ENCODE measurements at places on chromosomes 12 and 14.

DNA sequence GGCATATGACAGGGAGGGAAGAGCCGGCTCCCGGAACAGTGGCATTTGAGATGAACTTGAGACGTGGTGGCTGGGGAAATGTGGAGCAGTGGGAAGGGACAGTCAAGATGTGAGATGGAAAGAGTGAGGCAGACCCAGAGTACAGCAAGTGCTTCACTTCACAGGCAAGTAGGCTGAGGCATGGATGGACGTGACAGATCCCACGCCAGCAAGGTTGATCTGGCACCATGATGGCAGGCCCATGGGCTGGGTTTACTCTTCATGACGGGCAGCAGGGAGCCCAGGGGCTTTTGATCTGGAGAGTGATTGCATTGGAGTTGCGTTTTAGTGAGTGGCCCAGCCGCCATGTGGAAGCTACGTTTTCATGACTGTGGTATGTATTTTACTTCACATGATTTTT lies 17.9 kb upstream of the EML1 start:
- no peak for DNase-seq

DNA sequence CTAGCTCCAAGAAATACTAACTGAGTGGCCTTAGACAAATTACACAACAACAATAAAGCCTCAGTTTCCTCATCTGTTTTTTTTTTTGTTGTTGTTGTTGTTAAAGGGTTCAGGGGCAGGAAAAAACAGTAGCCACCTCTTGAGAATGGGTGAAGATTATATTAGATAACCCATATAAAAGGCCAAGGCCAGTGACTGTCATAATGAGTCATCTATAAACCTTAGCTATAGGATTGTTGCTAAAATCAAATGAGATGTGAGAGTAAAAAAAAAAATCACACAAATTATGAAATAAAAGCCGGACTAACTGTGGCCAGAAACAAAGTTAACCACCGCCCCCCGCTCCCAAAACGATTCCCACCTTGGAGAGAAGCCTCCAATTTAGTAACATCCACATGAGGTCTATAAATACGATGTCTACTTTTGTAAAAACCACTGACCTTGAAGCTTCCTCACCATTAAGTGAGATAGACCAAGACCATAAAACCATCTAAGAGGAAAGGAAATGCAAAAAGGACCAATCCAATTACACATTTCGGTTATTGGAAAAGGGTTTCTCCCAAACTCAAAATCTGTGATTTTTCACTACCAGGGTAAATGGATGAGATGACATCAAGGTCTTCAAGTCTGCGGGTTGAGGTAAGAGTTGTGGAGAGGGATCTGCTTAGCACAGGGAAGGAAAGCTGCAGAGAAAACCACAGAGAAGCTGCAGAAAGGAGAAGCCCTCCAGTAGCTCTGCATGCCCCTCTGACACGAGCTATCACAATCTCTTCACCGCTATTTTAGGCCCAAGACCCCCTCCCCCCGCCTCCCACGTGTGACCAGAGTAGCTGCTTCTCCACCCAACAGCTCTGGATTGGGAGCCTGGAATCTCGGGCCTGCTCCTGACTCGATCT lies 1.0 kb downstream of the NAA25 start:
- no peak for DNase-seq

DNA sequence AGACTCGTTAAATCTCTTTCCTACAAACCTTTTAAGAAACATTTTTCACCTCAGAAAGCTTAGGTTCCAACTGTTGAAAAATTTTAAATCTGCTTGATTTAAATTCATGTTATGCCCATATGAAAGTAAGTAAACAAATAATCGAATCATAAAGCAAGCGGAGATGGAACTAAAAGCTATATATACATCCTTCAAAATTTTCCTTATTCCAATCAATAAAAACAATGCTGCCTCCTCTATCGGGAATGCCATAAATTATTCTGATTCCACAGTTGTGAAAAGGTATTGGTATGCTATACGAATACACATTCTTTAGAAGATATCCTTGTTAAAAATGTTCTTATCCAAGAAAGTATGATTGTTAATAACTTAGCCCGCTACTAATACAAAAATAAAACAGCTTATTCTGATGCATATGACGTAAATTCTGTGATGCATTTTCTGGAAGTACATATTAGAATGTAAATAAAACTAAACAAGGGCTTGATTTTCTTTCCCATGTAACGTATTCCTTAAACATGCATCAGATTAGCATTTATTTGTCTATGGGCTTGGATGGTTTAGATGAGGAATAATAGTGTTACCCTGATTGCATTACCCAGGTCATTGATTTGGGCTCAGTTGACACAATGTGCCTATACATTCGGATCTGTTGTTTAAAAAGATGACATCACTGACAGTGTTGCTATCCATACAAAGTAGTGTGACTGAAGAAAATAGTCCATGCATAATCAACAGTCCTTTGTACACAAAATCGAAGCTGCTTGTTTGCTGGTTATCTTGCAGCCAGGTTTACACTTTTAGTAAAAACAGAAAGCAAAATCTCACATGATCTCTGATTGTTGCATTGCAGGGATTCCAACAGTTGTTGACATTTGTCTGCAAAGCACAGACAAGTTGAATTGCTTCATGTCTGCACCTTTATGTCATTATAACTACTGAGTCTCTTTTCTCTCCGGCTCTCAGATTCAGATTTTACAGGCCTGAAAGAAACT lies 656 bp upstream of the DTD2 start:
- DNase-seq, result no peak

DNA sequence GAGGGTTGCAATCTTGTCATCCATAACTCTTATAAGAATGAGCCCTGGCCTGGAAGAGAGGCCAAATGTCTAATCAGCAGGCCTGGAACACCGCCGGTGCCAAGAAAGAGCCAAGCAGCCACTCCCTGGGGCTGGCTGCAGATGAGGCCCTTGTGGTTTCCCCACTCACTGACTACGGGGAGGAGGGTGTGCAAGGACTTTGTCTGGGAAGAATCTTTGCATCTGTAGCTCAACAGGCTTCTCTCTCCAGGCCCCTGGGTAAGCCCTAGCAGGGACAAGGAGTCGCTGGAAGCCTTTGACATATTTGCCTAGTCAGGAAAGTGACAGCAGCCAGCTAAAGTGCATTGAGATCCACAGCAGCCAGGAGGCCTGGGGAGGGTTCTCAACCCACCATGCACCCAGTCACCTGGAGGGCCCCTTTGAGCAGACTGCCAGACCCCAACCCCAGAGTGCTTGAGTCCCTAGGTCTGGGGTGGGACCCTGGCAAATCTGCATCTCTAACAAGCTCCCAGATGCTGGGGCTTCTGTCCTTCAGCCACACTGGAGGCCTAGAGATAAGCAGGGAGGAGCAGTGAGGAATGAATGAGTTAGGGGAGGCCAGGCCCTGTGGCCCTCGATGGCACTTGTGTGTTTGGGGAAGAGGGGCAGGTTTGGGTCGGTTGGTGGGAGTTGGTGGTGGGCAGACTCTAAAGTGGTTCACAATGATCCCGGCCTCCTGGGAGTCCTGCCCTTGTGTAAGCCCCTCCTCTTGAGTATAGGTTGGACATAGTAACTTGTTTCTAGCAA lies 13.9 kb upstream of the LRTM2 start:
- DNase-seq, result no peak

GRCh38 chr12:130249376-130249775 lies 87.1 kb downstream of the FZD10 start:
- DNase-seq, result no peak

GRCh38 chr12:89098441-89099112 lies 253.7 kb downstream of the DUSP6 start:
- DNase-seq, result no peak

DNA sequence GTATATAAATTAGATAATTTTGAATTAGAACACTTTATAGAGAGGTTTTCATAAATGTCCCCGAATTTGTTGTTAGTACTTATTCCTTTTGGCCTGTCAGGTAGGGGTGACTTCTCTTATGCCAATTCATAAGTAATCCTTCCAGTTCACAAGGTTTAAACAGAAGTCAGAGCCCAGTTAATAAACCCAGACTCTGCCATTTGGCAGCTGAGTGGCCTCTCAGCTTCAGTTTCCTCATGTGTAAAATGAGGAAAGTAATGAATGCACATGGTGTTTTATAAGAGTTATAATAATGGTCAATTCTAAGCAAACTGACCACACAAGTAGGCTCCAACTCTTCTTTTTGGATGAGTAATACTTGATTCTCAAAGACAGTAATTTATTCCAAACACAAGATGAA lies 10.3 kb downstream of the MTERF2 start:
- DNase-seq, result no peak

DNA sequence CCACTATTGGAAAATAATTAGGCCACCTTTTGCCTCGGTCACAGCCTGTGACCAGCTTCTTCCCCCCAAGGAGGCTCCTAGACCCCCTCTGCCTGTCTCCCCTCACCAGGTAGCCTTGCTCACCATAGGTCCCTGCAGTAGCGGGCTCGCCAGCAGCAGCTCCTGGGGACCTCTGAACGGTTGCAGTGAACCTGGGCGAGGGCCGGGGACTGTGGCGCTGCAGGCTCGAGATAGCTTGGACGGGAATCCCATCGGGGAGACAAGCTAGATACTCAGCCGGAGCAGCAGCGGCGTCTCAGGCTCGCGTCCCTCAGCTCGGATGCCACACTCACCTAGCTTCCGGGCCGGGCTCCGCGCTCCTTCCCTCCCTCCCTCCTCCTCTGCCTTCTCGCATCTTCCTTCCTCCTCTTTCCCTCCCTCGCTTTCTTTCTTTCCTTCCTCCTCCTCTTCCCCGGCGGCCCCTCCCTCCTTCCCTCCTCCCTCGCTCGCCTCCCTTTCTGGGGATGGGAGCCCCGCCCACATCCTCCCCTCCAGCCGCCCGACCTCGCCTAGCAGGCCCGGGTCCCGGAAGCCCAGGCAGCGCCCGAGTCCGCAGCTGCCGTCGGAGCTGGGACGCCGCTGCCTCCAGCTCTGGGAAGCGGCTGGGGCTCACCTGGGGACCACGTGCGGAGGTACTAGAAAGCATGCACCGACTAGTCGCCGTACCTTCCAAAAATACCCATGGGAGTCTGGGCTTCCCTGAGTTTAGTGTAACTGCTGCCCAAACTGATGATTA lies at the start of gene BMP4:
BMP4 (minus strand) TSS at position 399 of the 775 bp plus-strand sequence. CDS start 4,603 bp downstream, outside the sequence.
- no peak for DNase-seq

DNA sequence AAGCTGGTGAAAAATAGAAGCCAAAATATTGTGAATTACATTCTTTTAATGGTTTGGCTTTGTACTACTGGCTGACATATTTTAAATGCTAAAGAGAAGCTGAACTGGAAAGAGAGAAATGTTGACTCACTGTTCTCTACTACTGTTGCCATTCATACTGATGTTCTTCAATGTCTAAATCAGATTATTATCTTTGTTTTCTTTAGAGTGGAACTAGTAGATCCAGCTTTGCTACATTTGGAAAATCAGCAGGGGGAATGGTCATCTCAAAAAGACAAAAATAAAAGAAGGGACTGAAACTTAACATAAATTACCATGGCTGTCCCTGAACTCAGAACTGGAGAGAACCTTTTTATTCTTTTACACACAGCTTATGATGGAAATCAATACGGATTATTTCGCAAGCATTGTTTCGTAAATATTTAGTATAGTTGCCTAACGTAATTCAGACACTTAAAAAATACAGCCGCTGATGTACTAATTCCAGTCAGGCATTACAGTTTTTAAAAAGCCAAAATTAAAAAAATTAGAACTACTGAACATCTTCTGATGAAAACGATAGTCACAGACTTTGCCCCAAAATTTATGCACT lies 76.3 kb upstream of the OTX2 start:
- DNase-seq, result no peak

GRCh38 chr14:24172871-24173281 lies 996 bp downstream of the REC8 start:
- DNase-seq, result no peak

- DNase-seq, result no peak
Measured at GRCh38 chr14:31726337-31726736, 165.1 kb downstream of the NUBPL start.

DNA sequence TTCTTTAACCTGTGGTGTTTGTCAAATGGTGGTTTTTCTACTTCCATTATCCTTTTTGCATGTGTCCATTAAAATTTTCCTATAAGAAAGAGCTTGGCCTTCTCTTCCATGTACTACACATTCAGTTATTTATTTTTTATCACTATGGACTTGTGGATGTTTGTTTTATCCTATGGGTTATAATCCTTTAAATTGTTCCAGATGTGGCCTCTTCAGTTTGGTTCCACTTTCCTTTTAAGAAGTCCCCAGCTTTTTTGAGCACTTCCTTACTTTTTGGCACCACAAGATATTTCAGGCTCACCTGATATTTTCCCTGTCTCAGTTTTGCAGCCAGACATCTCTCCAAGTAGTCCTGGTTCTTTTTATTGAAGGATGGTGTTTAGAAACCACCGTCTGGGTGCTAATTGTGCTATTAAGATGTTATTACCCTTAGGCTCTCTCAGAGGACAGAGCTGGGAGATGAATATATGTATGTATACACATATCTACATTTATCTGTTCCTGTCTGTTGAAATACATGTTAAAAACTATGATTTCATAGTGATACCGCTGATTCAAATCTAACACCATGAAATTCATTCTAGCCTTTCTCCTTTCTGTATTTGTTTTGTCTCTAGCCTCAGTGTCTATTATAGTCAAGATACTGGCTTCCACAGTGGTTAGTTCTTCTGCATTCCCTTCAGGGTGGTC lies 408.5 kb upstream of the RGS6 start:
- no peak for DNase-seq

GRCh38 chr12:11749943-11750690 lies 100.6 kb downstream of the ETV6 start:
- DNase-seq, result no peak

- peak; percentile 45 for DNase-seq
Measured at GRCh38 chr12:54958048-54958658, 26.4 kb downstream of the TESPA1 start.
